ENCODE measurements at places on chromosomes 5 and 9.

DNA sequence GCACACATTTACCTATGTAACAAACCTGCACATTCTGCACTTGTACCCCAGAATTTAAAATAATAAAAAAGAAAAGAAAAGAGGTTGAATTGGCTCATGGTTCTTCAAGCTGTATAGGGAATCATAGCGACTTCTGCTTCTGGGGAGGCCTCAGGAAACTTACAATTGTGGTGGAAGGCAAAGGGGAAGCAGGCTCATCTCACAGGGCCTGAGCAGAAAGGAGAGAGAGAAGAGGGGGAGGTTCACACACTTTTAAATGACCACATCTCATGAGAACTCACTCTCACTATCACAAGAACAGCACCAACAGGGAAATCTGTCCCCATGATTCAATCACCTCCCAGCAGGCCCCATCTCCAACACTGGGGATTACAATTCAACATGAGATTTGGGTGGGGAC, 214.6 kb downstream of the CDK5RAP2 start:
- DNase-seq, result no peak

DNA sequence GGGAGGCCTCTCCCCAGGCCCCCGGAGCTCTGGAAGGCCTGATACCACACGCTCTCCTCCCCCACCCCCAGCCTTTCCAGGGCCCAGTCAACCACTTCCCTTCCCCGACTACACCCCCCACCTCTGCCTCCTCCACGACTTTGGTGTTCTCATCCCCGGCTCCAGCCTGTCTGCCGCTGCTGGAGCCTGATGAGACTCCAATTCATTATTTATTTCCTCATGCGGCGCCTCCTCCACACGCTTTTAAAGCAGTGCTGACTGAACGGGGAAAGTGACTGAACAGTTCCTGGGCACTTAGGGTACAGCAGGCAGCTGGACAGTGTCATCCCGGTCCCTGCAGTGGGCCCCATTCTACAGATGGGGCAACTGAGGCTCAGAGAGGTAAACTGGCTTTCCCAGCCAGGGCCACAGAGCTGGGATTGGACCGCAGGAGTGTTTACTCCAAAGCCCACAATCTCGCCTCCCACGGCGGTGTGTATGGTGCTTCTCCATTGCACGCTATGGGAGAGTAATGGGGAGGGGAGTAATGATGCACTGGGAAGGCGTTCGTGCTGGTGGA, 15.9 kb upstream of the RPL26L1 start:
- DNase-seq, result peak; percentile 24

DNA sequence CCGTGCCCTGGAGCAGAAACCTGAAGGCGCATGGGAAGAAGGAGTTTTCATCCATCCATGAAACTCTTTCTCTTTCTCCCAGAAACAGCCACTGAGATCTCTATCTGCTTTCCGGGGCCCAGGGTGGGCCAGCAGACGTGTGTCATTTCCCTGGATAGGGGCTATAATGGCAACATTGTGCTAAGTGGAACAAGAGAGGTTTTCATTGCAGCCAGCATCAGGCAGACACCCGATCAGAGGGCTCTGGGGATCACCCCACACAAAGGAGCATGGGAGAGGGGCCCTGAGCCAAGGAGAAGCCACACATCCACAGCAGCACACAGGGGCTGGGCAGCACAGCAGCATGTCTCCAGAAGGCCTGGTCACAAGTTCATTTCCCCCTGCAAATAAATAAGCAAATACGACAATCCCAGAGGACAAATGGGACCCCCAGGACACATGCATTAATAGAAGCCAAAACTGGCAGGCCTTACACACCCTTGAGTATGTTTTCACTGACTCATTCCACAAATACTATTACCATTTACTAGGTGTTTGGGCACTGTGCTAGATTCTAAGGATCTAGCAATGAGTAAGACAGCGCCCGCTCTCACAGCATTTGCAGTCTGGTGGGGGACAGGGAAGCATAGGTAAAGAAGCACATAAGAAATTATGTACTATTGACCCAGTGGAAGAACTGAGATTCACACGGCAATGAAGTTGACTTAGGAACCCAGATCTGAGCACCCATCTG, 4.3 kb upstream of the AFAP1L1 start:
- DNase-seq, result no peak

- DNase-seq, result no peak
These were observed 400.7 kb downstream of the ZSWIM6 start for GRCh38 chr5:61732796-61733195.

- peak; percentile 83 for DNase-seq
These were observed 17.8 kb downstream of the NANS start for GRCh38 chr9:98074115-98074990.

DNA sequence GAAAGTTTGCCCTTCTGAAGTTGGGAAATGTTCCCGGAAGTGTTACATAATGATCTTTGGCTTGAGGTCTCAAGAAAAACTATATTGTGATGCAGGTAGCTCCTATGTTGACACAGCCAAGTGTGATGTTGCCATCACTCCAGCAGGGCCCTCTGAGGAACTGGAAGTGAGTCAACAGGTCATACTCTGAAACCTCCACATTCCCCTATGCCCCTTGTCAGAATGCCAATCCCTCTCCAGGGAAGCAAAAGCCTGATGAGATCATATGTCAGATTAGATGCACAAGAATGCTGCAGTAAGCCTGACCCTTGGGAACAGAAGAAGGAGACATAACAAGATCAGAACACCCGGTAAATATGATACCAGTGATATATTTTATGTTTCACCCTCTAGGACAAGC, 66.8 kb upstream of the ITGA2 start:
- DNase-seq, result no peak

DNA sequence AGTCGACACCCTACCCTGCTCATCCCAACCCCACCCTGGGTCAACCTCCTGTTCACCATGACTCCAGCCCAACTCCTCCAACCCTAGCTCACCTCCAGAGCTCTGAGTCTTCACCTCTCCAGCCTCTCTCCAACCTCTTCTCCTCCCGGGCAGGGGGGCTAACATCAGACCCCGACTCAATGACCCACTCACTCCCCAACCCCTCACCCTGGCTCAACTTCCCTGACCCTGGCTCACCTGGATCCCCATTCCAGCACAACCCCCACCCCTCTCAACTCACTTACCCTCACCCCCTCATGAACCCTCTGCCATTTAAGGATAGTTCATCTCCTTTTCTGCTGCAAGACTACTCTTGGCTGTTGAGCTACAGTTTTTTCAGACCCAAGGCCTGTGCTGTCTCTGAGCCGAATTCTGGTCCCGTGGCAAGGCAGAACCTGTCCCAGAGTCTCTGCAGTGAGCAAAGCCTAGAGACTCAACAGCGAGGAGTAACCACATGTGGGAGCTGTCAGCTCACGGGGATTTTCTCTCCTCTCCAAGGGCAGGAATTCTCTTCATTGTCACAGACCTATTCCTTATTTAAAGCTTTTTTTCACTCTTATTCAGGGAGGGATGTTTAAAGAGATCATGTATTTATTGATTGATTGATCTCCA, 29.8 kb downstream of the ANKRD33B start:
- DNase-seq, result no peak

DNA sequence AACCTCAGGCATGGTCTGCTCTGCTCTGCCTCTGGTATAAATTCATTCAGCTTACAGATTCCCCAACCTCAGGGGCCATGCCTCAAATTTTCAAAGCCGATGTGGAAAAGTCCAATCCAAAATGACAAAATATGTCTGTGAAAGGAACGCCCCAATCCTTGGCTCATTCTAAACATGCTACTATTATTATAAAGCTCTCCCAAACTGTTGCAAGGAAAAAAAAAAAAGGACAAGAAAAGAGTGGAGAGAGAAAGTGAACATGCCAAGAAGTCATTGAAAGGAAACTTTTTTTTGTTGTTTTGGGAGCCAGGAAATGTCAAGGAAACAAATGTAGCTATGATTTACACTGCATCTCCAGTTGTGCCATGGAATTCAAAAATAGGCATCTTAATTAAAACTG, 3.8 kb downstream of the COL23A1 start:
- no peak for DNase-seq

DNA sequence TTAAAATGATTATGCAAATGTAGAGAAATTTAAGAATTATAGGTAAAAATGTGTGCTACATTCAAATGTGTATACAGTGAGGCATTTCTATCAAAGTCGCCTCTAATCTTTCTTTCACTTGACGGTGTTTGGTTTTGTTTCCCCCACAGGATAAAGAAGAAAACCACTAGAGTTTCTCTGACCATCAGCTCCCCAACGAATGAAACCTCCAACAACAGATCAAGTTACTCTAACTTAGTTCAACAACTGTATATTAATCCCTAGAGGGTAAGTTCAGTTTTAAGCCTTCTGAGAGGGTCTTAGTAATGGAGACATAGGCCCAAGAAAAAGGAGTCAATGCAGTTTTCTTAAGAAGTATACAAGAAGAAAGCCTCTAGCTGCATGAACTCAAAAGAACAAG, 11.5 kb upstream of the MYOT start:
- no peak for DNase-seq

DNA sequence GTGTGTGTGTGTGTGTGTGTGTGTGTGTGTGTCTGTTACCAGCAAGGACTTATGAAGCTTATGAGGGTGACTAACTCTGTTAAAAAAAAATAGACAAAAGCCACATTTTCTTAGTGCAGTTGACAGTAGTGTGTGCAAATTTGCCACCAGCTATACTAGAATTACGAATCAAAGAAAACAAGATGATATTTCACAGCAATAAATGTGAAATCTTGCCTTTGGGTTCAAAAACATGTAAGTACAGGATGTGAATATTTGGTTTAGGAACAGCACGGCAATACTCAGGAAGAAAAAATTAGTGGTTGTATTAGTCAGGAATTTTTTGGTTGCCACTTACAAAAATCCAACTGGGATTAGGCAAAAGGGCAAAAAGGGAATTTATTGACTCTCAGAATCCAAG, 117.4 kb downstream of the NPR3 start:
- DNase-seq, result no peak

- DNase-seq, result no peak
These were observed 180.2 kb downstream of the HSPA4 start for GRCh38 chr5:133232011-133232410.

GRCh38 chr9:18829873-18830272, 203.1 kb downstream of the SAXO1 start:
- no peak for DNase-seq

Data from WTC11 (cell line).